ENCODE measurements at places on chromosomes 11 and 22. TPM values are rescaled to one million over a fixed set of nuclear protein-coding genes. Genes with fewer than 3 reads are reported as not detected.

DNA sequence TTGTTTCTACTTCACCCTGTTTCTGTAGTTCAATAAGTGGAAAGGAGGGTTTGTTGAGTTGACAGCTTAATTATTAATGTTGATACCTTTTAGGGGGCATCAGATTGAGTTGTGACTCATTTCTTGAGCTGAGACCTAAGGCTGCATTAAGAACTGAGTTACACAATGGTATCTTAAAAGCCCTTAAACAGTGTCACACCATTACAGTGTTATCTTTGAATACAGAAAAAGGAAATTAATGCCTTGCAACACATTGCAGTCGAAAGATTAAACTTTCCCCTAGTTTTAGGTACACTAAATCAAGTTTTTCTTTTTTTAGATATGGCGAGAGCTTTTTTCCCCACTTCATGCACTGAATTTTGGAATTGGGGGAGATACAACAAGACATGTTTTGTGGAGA, 16.7 kb downstream of the PAFAH1B2 start:
- H3K27me3 ChIP-seq: no peaks in the 10 kb centered on the region
- H3K27ac ChIP-seq: no peak overlapping the region
- no peak for DNase-seq
- peaks cover 12% of the 10 kb centered on the region for H3K36me3 ChIP-seq

GRCh38 chr22:45571089-45571488, 68.4 kb downstream of the FBLN1 start:
- H3K4me1 ChIP-seq: no peaks in the 10 kb centered on the region
- no peak overlapping the region for H3K27ac ChIP-seq
- no peak overlapping the region for H3K4me3 ChIP-seq
- no peaks in the 10 kb centered on the region for H3K27me3 ChIP-seq

GRCh38 chr22:48605856-48606481, 1221.7 kb downstream of the BRD1 start:
- H3K27me3 ChIP-seq: no peaks in the 10 kb centered on the region
- H3K4me1 ChIP-seq: no peaks in the 10 kb centered on the region
- no peaks in the 10 kb centered on the region for H3K36me3 ChIP-seq
- H3K27ac ChIP-seq: no peak overlapping the region

DNA sequence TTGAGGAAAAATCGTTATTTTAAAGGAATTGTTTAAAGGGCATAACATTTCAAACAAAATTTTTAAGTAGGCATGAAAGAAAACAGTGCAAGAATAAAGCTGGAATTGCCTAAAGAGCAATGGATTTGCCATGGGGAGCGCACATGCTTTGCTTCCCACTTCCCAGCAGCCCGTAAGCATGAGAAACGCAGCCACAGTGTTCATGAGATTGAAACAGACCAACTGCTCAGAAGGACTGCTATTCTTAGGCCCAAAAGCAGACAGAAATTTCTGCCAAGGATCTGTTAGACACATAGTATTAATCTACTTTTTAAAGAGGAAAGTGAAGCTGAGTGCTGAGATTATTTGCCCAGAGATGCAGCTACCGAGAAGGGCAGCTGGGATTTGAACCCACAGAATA, 34.2 kb upstream of the TSKU start:
- H3K27ac ChIP-seq: no peak overlapping the region
- H3K27me3 ChIP-seq: no peaks in the 10 kb centered on the region
- no peaks in the 10 kb centered on the region for H3K4me1 ChIP-seq
- no peak for DNase-seq

GRCh38 chr11:87180742-87181141, 143.0 kb downstream of the TMEM135 start:
- no peaks in the 10 kb centered on the region for H3K27me3 ChIP-seq
- no peak overlapping the region for H3K4me3 ChIP-seq
- H3K27ac ChIP-seq: no peak overlapping the region
- no peaks in the 10 kb centered on the region for H3K4me1 ChIP-seq
- H3K36me3 ChIP-seq: no peaks in the 10 kb centered on the region

- H3K27me3 ChIP-seq: no peaks in the 10 kb centered on the region
- no peak overlapping the region for H3K27ac ChIP-seq
- DNase-seq: no peak
- no peak overlapping the region for H3K4me3 ChIP-seq
- no peaks in the 10 kb centered on the region for H3K4me1 ChIP-seq
These were observed 7.6 kb downstream of the WNT7B start for GRCh38 chr22:45969414-45969799.

Gene EIF3M
- total RNA-seq: 247 TPM

Gene C11orf97
- total RNA-seq: not detected

Gene ACTN3
- total RNA-seq: 0.32 TPM

Gene CELSR1
- 0.36 TPM for total RNA-seq
